ENCODE measurements at places on chromosomes 2 and 18.

DNA sequence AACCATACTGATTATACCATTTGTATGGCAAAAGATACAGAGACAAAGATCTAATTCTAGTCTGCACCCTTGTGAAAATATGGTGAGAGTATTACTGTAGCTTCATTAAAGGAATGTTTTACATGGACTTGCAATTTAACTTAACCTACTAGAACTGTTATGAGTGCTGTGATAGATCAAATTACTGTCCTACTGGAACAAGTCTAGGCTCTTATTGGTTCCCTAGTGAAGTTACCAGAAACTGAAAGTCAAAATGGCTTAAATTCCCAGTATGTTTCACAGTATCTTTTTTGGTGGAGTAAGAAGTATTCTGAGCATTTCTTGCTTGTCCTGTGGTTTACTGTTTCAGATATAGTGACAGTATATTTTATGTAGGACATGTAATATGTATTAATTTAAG is 3.8 kb upstream of the TBR1 start:
- no peak for DNase-seq

- DNase-seq: no peak
These were observed 183.9 kb upstream of the KLHL14 start for GRCh38 chr18:32956591-32957315.

GRCh38 chr2:149825473-149825872 is 237.9 kb upstream of the MMADHC start:
- no peak for DNase-seq

DNA sequence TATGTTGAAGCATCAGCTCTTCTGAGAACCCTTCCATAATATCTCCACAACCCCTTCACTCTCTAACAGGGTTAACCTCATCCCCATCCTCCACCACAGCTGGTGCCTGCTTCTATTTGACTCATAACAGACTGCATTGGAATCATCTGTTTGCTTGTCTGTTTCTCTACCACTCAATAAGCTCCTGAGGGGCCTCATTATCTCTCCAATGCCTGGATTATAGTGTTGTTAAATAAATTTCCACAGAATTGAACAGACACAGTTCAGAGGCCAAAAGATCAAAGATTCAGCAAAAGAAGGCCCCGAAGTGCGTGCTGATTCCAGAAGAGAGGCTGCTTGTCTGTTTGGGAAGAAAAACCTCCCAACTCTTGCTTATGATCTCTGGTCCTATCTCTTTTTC is 33.7 kb upstream of the FAM98A start:
- no peak for DNase-seq

GRCh38 chr2:69789772-69790600 is 39.5 kb upstream of the GMCL1 start:
- no peak for DNase-seq

DNA sequence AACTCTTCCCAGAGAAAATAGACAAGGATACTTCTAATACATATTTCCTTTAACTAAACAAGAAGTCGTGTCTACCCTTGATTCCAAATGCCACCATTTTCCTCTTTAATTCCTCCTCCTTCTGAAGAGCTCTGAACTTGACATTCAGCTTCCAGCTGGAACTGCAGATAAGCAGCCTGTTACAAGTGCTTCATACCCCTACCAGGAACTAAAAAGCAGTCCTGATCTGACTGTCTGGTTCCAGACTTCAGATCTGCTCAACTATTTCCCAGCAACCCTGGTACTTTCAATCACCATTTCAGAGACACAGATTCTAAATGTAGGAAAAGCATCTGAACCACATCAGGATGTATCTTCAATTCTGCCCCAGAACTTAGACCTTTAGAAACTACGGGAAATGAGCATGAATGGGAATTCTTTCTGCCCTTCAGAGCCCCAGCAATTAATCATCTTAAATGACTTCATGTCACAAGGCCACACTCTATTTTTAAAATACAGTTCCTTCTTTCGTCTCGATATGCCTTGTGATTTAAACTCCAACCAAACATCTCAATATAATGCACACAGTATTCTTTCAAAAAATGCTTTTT is 159.5 kb downstream of the L3MBTL4 start:
- DNase-seq: no peak

- DNase-seq: no peak
These were observed 1417.6 kb upstream of the CDH2 start for GRCh38 chr18:29594493-29594892.

GRCh38 chr2:29520001-29520400 is 401.4 kb downstream of the ALK start:
- no peak for DNase-seq

- no peak for DNase-seq
These were observed 69.1 kb upstream of the ZNF516 start for GRCh38 chr18:76564117-76564516.

GRCh38 chr2:191018048-191018447 is 4.1 kb upstream of the STAT1 start:
- no peak for DNase-seq

- DNase-seq: no peak
These were observed 211.3 kb upstream of the APCDD1 start for GRCh38 chr18:10242936-10243680.

DNA sequence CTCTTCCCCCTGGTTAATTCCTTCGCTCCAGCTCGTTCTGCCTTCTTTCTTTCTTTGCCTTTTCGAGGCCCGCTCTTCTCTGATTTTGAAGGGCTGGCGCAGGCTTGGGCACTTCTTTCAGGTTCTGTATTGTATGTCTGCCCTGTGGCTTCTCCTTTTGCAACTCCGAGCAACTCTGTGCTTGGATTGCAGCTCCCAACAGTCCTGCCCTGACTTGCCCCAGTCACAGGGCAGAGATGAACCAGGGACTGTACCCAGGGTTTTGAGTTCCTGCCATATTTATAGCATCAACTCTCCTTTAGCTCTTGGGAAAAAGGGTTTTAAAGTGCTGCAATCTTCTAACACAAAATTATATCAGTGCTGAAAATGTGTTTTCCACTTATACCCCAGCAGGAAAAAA is 31.1 kb upstream of the CD8A start:
- no peak for DNase-seq

DNA sequence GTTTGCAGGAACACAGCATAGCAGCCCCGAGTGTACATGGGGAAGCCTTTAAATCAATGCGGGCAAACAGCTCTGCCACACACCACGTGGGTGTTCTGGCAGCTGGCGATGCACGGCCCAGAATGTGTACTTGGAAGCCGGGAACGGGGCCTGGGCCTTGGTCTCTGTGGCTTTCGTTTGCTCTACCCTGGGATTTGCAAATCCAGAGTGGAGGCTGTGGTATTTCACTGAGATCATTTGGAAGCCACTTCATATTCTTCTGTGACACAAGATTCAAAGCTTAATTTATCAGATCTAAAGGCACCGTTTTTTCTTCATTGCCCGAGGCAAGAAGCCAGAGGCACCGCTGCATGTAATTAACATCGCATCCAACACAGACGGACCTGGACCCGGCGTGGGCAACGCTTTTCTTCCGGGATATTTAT is 246.3 kb upstream of the MYT1L start:
- no peak for DNase-seq

DNA sequence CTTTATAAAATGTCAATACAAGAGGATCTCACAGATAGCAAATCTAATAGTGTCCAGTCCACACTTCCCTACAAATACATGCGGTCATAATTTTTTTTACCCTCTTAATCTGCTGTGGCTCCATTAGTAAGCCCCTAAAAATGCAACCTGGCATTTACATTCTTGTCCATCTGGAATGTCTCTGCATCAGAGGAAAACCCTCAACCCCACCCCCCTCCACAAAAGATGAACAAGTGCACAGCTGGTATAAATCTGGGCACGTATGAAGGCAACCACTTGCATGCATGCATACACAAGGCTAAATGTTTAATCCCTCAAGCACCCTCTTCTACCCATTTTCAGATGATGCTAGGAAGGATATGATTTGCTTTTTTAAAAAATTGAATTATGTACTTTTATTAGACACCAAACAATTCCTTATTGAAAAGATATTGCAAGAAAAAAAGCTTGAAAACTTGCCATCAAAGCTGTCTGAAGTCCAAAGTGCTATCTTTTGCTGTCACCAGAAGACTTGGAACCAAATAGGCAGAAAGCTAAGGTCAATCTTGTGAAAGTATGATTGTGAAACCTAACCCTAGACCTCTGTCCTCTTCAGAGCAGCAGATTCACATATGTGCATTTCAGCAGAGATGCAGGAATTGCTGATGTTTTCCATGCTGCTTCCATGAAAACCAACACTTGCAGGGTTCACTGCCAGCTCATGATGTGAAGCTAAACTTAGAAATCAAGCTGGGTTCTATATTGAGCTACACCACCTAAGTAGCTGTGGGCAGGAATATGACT is 39.0 kb downstream of the IRS1 start:
- no peak for DNase-seq

- DNase-seq: no peak
These were observed 182.7 kb upstream of the SIX2 start for GRCh38 chr2:45191976-45192375.

DNA sequence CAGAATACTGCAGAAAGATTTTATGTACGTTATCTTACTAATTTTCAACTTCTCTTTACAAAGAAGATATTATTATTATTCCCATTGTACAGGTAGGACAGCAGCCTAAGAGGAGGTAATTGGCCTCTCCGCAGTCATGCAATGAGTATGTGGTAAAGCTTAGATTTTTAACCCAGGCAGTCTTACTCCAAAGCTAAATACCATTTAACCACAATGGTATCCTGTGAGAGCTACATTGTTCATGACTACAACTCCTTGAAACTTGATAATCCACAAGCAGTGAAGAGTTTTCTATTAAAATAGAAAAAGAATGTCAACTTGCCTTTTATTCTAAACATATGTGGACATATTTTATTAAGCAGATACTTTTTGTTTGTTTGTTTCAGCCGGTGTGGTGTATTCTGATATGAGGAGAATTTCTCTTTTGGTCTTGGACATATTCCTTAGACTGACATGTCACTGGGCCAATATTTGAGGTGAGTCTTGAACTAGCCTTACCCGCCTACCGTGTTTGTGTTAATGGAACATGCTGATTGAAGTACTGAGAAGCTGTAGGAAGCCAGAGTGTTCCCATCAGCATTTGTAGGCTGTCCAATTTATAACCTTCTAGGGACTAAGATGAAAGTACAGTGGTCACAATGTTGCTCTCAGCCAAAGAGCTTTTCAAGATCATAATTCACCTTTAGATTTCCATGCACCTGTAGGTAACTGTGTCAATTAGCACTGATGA is 293.9 kb upstream of the DCC start:
- no peak for DNase-seq

DNA sequence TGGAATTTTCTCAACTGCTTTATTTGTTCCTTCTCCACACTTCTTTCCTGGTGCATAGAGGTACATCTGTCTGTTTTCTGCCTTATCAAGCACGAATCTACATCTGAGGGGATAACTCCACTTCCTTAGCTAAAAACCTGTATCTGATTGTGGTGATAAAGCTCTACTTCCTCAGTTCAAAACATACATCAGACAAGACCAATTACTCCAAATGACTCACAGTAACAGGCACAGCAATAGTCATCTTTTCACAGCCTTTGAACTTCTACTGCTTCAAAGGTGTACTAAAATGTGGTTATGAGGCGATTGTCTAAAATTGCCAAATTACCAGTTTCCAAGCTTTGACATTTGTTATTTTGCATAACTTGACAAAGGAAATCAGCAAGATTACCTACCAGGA is 803.6 kb upstream of the ZEB2 start:
- no peak for DNase-seq

DNA sequence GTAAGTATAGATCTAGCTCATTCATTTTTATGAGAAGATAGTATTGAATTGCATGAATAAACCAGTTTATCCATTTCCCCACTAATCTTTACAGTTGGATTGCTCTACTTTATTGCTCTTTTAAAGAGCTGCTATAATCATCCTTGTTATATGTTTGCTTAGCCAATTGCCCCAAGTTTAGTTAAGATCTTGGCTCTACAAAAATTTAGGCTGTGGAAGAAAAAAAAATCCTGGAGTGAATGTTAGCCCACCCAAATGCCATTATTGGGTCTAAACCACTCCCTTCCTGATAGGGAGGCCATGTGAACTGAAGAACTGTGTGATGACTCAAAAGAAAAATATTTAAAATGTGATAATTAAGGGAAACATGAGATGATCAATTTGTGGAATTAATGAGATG is 2.9 kb downstream of the ALS2 start:
- DNase-seq: no peak

GRCh38 chr2:155975734-155976133 is 356.8 kb downstream of the NR4A2 start:
- no peak for DNase-seq

GRCh38 chr2:16240402-16240801 is 300.1 kb downstream of the MYCN start:
- no peak for DNase-seq

GRCh38 chr2:6999211-6999877 is 82.1 kb downstream of the RNF144A start:
- no peak for DNase-seq

Measured in activated CD4-positive, CD25-positive, alpha-beta regulatory T cell (primary cell).